Suprapubic skin (tissue), 4 donors: ENCODE measurements at places on chromosomes 6 and 20. TPM values are rescaled to one million over a fixed set of nuclear protein-coding genes. Genes with fewer than 3 reads are reported as not detected.

CEBPB gene
- total RNA-seq = 83.9 TPM

TMEM200A gene
- 1.0 TPM for total RNA-seq

DNA sequence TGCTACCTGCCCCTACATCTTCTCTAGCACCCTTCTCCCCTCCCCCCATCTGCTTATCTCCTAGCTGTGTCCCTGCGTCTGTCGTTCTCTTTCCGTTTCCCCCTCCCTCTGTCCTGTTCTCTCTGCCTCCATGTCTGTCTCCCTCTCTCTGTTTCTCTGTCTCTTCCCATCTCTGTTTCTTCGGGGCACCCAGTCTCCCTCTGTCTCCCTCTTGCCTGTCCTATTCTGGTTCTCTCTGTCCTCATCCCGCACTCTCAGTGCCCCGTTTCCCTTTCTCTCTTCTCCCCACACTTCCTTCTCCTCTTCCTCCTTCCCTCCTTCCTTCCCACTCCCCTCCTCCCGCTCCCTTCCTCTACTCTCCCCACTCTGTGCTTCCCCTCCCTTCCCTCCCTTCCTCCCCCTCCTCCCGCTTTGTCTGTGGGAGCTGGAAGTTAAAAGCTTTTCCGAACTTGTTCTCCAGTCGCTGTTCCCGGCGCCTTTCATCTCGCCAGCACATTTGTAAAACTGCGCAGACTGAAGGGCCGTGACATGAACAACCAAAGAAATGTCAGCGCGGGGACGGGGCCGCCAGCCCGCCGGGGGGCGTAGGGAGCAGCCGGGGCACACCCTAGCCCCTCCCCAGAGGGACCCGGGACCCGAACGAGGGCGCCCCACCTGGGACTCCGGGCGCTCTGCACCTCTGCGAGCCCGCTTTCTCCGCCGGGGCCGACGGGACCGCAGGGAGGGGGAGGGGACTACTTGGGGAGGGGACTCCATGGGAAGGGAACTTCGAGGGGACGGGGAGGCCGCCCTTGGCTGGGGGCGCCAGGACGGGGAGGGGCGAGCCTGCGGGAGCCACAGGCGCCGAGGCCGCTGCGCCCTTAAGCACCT, 4.0 kb upstream of the CDH22 start:
- peaks cover 45% of the 10 kb centered on the region for H3K4me1 ChIP-seq
- DNase-seq = no peak
- peaks cover 82% of the 10 kb centered on the region for H3K27me3 ChIP-seq
- no peak overlapping the region for H3K4me3 ChIP-seq
- no peak overlapping the region for H3K27ac ChIP-seq
- H3K36me3 ChIP-seq = no peaks in the 10 kb centered on the region

DNA sequence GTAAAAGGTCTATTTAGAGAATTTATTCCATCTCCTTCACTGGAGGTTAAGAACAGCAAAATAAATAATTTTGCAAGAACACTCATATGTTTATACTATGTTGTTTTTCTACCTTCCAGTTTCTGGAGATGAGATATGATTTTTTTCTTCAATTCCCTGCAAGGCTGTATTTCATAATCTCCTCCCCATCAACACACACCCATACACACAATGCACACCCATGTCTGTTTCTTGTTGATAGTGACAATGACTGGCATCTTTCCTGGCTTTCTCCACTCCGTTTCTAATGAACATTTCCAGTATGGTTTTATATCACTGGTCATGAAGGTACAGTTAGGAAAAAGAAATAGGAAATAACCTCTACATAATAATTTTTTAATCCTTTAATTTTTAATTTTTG, 202.1 kb downstream of the ARHGAP18 start:
- no peak overlapping the region for H3K4me3 ChIP-seq
- peaks cover 5% of the 10 kb centered on the region for H3K36me3 ChIP-seq
- DNase-seq = no peak
- H3K4me1 ChIP-seq = peaks cover 15% of the 10 kb centered on the region
